Spinal cord (tissue), 10 donors: ENCODE measurements at places on chromosomes 7 and 10.

DNA sequence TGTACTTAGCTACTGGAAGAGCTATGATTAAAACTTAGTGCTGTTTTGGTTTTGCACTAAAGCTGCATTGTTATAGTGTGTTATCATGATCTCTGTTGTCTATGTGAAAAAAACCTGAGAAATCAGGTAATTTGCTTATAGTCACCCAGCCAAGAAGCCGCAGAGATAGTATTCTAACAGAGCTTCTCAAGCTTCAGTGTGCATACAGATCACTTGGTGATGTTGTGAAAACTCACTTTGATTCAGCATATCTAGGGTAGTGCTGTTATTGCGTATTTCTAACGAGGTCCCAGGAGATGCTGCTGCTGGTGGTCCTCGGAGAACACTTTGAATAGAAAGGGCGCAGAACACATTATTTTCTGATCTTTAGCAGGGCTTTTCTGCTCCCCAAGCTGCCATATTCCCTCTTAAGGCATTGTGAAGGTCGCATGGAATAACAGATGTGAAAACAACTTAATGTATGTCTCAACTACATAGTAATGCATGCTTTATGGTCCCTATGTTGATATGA, 68.4 kb upstream of the PDCD4 start:
- no peaks in the 10 kb centered on the region for H3K27me3 ChIP-seq
- H3K27ac ChIP-seq: no peak overlapping the region
- no peak for DNase-seq
- peaks cover 5% of the 10 kb centered on the region for H3K4me1 ChIP-seq
- no peak overlapping the region for H3K4me3 ChIP-seq

DNA sequence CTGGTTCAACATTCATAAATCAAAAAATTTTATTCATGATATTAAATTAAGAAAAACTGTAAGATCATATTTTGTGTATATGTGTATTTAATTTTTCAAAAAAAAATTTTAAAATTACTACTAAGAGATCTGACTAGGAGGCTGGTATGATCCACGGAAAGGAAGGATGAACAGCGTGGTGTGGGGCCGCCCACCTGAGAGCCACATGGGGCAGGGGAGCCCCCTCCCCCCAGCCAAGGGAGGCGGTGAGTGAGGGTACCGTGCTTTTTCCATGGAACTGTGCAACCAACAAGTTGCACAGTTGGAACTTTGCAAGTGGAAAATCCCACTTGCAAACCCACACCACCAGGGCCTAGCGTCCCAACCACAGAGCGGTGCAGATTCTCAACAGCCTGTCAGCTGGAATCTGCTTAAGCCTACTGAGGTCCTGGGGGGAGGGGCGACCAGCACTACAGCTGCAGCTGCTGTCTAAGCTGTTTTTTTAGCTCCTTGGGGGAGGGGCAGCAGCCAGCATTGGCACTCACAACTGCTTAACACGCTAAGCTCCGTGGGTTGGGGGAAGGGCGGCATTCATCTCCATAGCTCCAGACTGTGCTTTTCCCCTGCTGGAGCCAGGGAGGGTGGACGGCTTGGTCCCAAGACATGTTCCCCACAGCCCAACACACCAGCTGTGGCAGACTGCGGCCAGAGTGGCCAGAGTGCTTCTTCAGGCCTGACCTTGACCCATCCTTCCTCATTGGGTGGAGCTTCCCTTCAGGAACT, 94.2 kb upstream of the IGFBP3 start:
- no peak overlapping the region for H3K27ac ChIP-seq
- no peak for DNase-seq
- no peak overlapping the region for H3K4me3 ChIP-seq
- no peaks in the 10 kb centered on the region for H3K36me3 ChIP-seq
- H3K27me3 ChIP-seq: no peaks in the 10 kb centered on the region
- peaks cover 7% of the 10 kb centered on the region for H3K4me1 ChIP-seq

DNA sequence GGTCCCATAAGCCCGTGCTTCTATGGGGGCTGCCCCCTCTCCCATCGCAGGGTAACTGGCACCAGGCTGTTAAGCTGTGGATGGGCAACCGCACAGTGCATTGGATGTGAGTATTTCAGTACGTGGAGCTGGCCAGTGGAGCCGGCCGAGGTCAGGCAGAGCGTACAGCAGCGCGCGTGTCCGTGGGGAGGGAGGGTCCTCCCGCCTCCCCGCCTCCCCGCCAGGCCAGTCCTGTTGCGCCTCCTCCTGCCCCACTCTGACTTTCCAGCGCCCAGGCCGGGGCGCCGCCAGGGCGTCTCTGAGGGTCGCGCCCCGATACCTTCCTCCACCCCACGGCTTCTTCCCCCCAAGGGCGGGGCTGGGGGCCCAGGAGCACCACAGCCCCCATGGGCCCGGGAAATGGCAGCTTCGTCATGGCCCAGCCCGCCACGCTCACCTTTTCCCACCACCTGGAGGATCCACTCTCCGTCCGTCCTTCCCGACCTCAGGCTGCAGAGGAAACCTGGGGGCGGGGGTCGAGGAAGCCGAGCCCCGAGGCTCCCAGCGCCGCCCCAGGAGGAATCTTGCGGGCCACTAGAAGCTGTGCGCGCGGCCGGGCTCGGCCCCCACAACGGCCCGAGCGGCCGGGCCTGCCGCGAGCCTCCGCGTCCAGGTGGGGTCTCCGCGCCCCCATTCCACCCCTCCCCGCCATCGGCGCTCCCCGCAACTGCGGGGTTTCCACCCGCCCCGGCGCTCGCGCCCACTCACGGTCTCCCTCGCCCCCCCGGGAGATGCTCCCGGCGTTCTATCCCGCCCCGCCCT, 831 bp upstream of the PFKP start:
- H3K27ac ChIP-seq: no peak overlapping the region
- H3K4me1 ChIP-seq: peaks cover 34% of the 10 kb centered on the region
- H3K36me3 ChIP-seq: peaks cover 5% of the 10 kb centered on the region
- peaks cover 18% of the 10 kb centered on the region for H3K27me3 ChIP-seq
- peak overlapping the region; percentile 35 for H3K4me3 ChIP-seq

- peak; percentile 56 for DNase-seq
- H3K4me1 ChIP-seq: peaks cover 45% of the 10 kb centered on the region
Measured at GRCh38 chr10:131430716-131431412, 119.3 kb upstream of the TCERG1L start.

DNA sequence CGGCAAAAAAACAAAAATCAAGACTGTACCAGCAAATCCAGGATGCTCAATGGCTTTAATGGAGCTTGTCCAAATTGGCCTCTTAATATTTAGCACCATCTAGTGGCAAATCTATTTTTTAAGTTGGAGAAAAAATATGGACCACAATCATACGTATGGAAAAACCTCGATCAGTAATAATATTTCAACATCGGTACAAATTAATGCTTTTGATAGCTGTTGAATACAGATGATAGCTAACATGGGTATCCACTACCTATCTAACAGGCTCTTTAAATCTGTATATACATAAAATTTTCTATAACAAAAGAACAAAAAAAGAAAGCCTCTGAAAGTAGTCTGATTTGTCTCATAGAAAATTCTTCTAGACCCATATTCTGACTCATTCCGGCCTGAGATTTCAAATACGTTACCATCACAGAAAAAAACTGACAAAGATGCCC, 29.2 kb downstream of the COA1 start:
- no peak overlapping the region for H3K27ac ChIP-seq
- H3K4me1 ChIP-seq: no peaks in the 10 kb centered on the region
- no peak overlapping the region for H3K4me3 ChIP-seq
- no peaks in the 10 kb centered on the region for H3K27me3 ChIP-seq
- H3K36me3 ChIP-seq: peaks cover 2% of the 10 kb centered on the region

DNA sequence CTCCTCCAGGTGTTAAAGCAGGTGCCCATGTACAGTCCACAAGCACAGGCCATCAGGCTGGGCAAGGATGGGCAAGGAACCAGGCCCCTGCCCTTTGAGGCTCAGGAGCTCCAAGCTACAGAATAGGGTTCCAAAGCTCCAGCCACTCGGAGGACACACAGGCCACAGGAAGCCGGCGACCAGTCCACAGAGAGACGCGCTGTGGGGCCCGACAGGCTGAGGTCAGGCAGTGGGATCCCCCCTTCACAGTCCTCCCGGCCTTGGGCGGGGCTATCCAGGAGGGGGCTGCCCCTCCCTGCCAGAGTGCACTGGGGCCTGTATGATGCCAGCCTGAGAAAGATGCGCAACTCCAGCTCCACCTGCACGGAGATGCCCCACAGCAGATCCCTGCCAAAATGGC, 34.0 kb downstream of the MAD1L1 start:
- DNase-seq: no peak
- no peak overlapping the region for H3K27ac ChIP-seq
- no peaks in the 10 kb centered on the region for H3K27me3 ChIP-seq
- no peak overlapping the region for H3K4me3 ChIP-seq

DNA sequence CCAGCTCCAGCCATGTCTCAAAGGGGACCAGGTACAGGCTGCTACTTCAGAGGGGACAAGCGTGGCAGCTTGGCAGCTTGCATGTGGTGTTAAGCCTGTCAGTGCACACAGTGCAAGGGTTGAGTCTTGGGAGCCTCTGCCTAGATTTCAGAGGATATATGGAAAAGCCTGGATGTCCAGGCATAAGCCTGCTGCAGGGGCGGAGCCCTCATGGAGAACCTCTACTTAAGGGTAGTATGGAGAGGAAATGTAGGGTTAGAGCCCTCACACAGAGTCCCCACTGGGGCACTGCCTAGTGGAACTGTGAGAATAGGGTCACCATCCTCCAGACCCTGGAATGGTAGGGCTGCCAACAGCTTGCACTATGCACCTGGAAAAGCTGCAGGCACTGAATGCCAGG, 7.7 kb upstream of the NT5C3A start:
- H3K4me3 ChIP-seq: no peak overlapping the region
- no peak overlapping the region for H3K27ac ChIP-seq
- H3K27me3 ChIP-seq: no peaks in the 10 kb centered on the region
- H3K36me3 ChIP-seq: no peaks in the 10 kb centered on the region
- no peak for DNase-seq

- H3K27ac ChIP-seq: no peak overlapping the region
- H3K27me3 ChIP-seq: no peaks in the 10 kb centered on the region
- no peak overlapping the region for H3K4me3 ChIP-seq
- H3K4me1 ChIP-seq: peaks cover 3% of the 10 kb centered on the region
- H3K36me3 ChIP-seq: no peaks in the 10 kb centered on the region
Measured at GRCh38 chr10:86659161-86659691, 4.9 kb downstream of the OPN4 start.

- H3K4me3 ChIP-seq: no peak overlapping the region
- no peak overlapping the region for H3K27ac ChIP-seq
- H3K27me3 ChIP-seq: no peaks in the 10 kb centered on the region
- DNase-seq: no peak
Measured at GRCh38 chr7:108421720-108422331, 34.4 kb downstream of the NRCAM start.

GRCh38 chr7:37786741-37787569, 61.4 kb upstream of the NME8 start:
- H3K4me1 ChIP-seq: no peaks in the 10 kb centered on the region
- H3K4me3 ChIP-seq: no peak overlapping the region
- no peaks in the 10 kb centered on the region for H3K27me3 ChIP-seq

- H3K4me1 ChIP-seq: no peaks in the 10 kb centered on the region
- H3K36me3 ChIP-seq: no peaks in the 10 kb centered on the region
- no peaks in the 10 kb centered on the region for H3K27me3 ChIP-seq
- H3K4me3 ChIP-seq: no peak overlapping the region
Measured at GRCh38 chr10:121313119-121313875, 284.9 kb downstream of the FGFR2 start.

DNA sequence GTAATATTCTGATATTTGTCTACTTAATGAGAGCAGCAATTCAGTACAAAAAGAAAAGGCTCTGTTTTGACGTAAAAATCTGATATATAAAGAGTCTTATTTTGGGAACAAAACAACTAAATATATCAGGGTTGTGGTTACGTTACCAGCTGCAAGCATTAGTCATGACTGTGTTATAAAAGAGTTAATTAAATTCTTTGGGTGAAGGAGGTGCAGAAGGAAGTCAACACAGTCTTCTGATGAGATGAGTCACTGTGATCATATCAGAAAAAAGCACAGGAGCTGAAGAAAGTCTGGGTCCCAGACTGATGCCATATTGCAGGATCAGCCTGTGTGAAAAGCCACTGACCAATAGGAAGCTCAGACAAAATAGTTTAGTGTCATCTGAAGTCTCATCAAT, 234.3 kb upstream of the TEX47 start:
- no peaks in the 10 kb centered on the region for H3K4me1 ChIP-seq
- H3K4me3 ChIP-seq: no peak overlapping the region
- no peak overlapping the region for H3K27ac ChIP-seq
- DNase-seq: no peak
- H3K36me3 ChIP-seq: no peaks in the 10 kb centered on the region

DNA sequence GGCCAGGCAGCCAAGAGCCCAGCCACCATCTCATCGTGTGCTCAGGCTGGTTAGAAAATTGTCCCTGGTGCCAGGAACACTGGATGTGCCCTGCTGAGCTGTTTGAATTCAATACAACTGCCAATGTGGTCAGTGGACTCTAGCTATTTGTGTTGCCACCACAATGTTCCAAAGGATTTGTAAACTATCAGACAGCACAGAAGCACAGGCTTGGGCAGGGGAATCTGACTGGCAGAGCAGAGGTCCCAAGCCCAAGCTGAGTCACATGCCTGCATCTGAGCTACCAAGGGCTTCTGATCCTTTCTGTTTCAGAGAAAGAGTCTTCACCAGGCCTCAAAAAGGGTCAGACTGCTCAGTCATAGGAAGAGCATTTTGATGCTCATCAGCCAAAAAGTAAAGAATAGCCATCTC, 232.1 kb upstream of the SEMA3C start:
- H3K36me3 ChIP-seq: no peaks in the 10 kb centered on the region
- H3K27ac ChIP-seq: no peak overlapping the region
- H3K27me3 ChIP-seq: no peaks in the 10 kb centered on the region
- no peak for DNase-seq
- H3K4me3 ChIP-seq: no peak overlapping the region
- H3K4me1 ChIP-seq: no peaks in the 10 kb centered on the region

- DNase-seq: no peak
- H3K4me1 ChIP-seq: no peaks in the 10 kb centered on the region
- H3K27me3 ChIP-seq: no peaks in the 10 kb centered on the region
- no peak overlapping the region for H3K4me3 ChIP-seq
Measured at GRCh38 chr7:150585199-150585598, 18.0 kb downstream of the GIMAP4 start.

GRCh38 chr10:53209944-53210611, 437.5 kb upstream of the MBL2 start:
- H3K4me1 ChIP-seq: no peaks in the 10 kb centered on the region
- H3K27me3 ChIP-seq: no peaks in the 10 kb centered on the region
- H3K27ac ChIP-seq: no peak overlapping the region
- no peak overlapping the region for H3K4me3 ChIP-seq
- H3K36me3 ChIP-seq: no peaks in the 10 kb centered on the region

DNA sequence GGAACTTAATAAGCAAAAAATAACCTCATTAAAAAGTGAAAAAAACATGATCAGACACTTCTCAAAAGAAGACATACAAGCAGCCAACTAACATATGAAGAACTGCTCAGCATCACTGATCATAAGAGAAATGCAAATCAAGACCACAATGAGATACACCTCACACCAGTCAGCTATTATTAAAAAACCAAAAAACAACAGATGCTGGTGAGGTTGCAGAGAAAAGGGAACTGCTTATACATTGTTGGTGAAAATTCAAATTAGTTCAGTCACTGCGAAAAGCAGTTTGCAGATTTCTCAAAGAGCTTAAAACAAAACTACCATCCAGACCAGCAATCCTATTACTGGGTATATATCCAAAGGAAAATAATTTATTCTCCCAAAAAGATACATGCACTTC, 513.3 kb downstream of the MDFIC start:
- H3K36me3 ChIP-seq: no peaks in the 10 kb centered on the region
- no peak overlapping the region for H3K27ac ChIP-seq
- no peaks in the 10 kb centered on the region for H3K4me1 ChIP-seq
- no peaks in the 10 kb centered on the region for H3K27me3 ChIP-seq
- DNase-seq: no peak
- H3K4me3 ChIP-seq: no peak overlapping the region

GRCh38 chr7:120996333-120996987, 7.9 kb downstream of the CPED1 start:
- no peaks in the 10 kb centered on the region for H3K4me1 ChIP-seq
- no peak overlapping the region for H3K27ac ChIP-seq
- H3K36me3 ChIP-seq: no peaks in the 10 kb centered on the region
- H3K4me3 ChIP-seq: no peak overlapping the region
- H3K27me3 ChIP-seq: no peaks in the 10 kb centered on the region
- DNase-seq: peak; percentile 81
